ENCODE measurements at places on chromosomes 12 and 14. TPM values are rescaled to one million over a fixed set of nuclear protein-coding genes. Genes with fewer than 3 reads are reported as not detected.

LRP6 gene
- 26.6 TPM for total RNA-seq

KRT6C gene
- total RNA-seq = not detected

DIO2 gene
- 28.2 TPM for total RNA-seq

WSB2 gene
- 76.7 TPM for total RNA-seq

DNA sequence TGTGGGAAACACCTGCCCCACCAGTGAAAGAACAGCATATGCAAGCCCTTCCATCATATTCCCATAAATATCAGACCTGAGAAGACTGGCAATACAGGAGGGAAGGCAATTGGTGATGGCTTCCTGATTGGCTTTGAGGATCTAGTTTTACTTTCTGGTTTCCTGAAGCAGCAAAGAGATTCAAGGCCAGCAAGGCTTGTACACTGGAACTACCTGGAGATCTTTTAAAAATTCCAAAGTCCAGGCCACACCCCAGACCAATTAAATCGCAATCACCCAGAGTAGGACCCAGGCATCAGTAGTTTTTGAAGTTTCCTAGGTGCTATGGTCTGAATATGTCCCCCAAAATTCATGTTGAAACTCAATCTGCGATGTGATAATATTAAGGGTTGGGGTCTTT is 2.9 kb upstream of the TEP1 start:
- DNase-seq = no peak

GRCh38 chr14:52154992-52155650 is 86.3 kb upstream of the NID2 start:
- no peak for DNase-seq

DNA sequence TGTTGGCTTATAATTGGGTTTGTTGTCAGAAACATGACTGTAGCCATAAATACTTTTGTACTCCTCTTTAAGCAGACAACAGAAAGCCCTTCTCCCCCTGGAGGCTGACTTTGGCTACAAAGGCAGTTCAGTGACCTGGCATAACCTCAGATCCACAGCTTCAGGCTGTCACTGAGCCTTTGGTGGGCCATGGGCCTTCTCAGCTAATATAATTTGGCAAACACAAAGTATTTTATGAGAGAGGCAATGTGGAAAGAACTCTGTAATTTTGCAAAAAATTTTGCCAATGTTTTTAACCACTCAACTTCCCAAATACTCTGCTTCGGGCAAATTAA is 15.5 kb upstream of the MGP start:
- DNase-seq = no peak

- DNase-seq = peak; percentile 66
Measured at GRCh38 chr14:101115652-101116051, 212.1 kb upstream of the RTL1 start.

GRCh38 chr12:54138219-54138618 is 50.6 kb downstream of the SMUG1 start:
- DNase-seq = no peak

DNA sequence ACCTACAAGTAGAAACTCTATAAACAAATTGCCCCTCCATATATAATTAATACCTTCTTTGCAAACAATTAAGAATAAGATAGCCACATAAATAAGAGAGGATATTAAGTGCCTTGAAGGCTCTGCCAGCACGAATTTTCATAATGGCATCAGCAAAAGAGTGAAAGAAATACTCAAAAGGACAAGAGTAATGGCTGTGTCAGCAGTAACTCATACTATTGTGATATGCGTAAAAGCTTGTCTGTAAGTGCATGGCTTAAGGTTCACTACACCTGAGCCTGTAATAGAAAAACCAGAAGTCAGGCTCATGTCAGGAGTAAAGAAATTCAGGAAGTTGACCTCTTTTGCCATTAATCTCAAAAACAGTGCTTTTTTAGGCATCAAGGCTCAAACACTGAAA is 204.1 kb downstream of the TRHDE start:
- no peak for DNase-seq

Measured in esophagus muscularis mucosa (tissue), 4 donors.